NCI-H2029 treated with DMSO at 0.1 percent for 48 hours (cell line): ENCODE measurements at places on chromosomes 7 and 10.

GRCh38 chr7:152108359-152108758 is 82.9 kb downstream of the GALNT11 start:
- DNase-seq, result no peak

DNA sequence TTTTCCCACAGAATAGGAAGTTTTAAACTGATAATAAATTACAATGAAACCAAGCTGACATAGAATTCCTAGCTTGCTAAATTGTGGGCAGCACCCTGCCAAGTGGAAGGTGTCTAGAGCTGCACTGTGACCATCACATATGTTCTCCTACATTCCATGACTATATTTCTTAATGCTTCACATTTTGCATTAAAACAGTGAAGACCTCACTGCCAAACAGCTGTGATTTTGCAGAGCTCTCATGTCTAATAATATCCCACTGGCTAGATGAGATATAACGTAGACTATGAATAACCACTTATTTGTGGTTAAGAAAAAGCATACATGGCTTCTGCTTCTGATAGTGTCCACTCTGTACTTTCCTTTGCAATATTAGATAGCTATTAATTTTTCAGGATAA is 228.3 kb upstream of the TEX47 start:
- DNase-seq, result no peak

DNA sequence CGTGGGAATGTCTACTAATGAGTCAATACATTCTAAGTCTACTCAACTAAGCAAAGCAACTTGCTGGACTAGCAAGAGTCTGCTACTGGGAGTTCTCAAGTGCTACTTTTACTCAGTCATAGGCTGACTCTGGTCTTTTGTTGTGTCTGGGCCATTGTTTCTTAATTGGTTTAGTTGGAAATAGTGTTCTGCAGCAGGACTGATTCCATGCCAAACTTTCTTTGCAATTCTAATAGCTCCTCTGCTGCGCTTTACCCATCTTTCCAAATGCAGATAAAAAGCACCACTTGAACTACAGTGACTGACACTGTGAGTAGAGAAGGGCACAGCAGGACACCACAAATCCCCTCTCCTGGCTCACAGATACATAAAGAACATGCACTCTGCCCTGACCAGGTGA is 125.7 kb downstream of the CD36 start:
- no peak for DNase-seq

- DNase-seq, result no peak
These were observed 36.1 kb upstream of the CCNY start for GRCh38 chr10:35300063-35300699.

- DNase-seq, result no peak
These were observed 156.0 kb downstream of the ZNF33B start for GRCh38 chr10:42482411-42482810.

DNA sequence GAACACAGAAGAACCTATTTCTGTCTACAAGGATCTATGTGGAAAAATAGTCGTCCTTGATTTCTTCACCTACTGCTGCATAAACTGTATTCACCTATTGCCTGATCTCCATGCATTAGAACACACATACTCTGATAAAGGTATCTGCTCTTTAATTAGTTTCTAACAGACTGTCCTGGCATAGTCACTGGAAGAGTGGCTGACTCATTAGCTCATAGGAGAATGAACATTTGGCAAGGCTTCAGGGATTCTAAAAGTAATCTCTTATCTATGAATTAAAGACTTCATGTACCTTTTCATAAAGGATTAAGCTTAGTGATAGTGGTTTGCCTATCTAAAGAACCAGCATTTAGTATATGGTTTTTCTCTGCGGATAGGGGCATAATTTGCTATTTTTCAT is 4.1 kb downstream of the NHLRC2 start:
- no peak for DNase-seq

DNA sequence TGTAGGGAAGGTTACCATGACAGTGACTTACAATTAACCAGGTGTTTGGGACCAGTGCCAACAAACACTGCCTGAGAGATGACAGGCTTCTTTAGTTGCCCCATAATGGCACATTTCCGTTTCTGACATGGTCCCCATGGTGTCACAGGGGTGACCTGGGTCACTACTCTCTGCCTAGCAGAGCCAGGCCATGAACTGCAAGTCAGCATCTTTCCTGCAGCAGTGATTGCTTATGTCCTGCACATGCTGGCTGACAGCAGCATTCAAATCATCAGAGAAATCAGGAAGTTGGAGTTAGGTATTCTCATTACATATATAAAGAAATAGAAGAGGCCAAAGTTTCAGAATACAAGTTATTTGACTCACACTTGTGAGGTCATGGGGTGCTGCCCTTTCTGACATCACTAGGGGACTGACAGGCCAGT is 47.1 kb upstream of the ZNRF2 start:
- DNase-seq, result peak; percentile 47

DNA sequence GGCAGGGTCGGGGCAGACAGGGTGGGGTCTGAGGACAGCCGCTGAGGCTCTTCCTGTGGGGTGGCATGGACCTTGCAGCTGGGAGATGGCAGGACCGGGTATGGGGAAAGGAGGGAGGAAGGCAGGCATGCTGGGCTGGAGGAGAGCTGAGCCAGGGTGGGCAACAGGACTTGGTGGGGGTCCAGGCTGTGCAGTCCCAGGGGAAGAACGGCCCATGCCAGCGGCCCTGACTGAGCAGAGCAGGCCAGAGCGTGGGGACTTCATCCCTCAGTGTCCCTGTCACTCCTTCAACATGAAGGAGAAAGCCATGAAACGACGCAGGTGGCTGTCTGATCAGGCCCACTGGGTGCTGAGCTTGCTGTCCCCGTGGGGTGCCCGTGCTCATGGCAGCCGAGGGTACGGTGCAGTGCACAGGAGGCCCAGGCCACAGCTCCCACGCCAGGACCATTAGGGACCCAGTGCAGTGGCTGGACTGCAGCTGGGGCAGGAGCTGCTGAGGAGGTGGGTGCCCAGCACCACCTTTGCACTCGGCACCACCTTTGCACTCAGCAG is 519.6 kb downstream of the PTPRN2 start:
- DNase-seq, result no peak

DNA sequence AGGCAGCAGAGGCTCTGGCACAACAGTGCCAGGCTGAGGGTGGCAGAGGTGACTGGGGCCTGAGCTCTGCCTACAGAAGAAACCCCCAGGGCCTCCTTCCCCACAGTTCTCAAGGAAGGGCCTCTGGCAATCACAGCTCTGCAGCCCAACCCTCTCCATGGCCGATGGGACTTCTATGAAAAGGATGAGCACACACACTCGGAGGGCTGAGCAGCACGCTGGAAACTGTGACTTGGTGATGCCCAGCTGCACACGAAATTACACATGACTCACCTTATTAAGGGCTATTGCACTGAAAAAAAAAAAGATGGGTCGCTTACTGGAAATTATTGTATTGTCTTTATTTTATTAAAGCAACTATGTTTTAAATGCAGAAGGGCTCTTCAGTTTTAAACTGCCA is 42.9 kb upstream of the LRRC18 start:
- no peak for DNase-seq

GRCh38 chr10:102455893-102456471 is 4.6 kb upstream of the C10orf95 start:
- no peak for DNase-seq

DNA sequence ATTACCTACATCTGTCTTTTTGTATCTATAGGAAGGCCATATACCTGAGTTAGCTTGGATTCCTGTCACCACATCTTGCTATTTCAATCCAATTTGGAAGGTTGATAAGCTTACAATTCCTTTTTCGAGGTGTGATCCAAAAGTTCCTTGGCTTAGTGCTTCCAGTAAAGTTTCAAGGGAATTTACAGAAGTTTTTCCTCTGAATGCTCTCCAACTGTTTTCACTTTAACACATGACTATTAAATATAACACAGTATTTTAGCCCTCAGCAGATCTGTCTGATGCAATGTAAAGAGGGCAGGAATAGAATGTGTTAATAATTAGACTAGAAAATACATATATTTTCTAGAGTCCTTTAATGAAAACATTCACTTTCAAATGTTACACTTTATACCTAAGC is 171.4 kb downstream of the DKK1 start:
- no peak for DNase-seq

GRCh38 chr7:147412782-147413556 is 1177.6 kb upstream of the C7orf33 start:
- DNase-seq, result peak; percentile 5

GRCh38 chr10:49023752-49024151 is 84.1 kb upstream of the LRRC18 start:
- DNase-seq, result no peak

DNA sequence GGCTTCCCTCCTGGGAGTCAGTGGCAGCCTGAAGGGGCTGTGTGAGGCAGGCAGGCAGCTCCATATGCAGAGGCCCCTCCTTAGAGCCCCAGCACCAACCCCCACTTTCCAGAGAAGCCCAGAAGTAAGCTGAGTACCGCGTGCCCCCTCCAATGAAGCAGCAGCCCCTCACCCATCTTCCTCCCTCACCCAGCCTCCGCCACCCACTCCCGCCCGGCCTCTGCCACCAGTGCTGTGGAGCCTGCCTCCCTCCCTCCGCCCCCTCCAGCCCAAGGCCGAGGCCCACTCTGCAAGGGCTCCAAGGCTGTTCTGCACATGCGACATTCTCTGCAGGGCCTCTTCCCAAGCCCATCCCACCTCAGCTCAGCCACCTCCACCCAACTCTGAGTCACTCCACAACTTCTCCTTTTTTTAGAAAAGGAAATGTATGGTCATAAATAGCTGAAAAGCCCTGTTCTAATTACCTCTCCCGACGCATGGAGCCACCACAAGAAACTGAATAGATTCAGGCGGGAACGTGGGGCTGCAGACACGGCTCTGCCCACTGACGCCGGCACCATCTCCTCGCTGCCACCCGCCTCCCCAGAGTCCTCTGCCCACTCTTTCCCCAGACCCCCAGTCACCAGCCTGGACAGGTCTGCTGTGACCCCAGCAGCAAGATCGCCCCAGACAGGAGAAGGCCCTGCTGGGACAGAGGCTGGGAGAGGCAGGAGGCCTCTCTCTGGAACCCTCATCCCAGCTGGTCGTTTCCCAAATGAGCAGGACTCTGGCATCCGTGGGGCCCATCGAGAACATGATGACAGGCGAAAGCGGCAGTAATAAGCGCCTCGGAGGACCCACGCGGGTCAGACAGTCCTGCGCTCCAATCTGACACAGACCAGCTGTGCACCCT is 213.9 kb downstream of the MAD1L1 start:
- DNase-seq, result no peak

- no peak for DNase-seq
These were observed 381.2 kb downstream of the SFMBT2 start for GRCh38 chr10:7029672-7030071.

DNA sequence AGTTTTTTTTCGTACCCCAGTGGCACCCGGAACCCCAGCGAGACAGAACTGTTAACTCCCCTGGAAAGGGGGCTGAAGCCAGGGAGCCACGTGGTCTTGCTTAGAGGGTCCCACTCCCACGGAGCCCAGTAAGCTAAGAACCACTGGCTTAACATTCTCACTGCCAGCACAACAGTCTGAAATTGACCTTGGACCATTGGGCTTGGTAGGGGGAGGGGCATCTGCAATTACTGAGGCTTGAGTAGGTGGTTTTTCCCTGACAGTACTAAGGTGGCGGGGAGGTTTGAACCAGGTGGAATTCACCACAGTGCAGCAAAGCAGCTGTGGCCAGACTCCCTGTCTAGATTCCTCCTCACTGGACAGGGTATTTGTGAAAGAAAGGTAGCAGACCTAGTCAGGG is 196.5 kb downstream of the ADK start:
- DNase-seq, result no peak

GRCh38 chr10:17802976-17803375 is 6.2 kb upstream of the MRC1 start:
- DNase-seq, result no peak

DNA sequence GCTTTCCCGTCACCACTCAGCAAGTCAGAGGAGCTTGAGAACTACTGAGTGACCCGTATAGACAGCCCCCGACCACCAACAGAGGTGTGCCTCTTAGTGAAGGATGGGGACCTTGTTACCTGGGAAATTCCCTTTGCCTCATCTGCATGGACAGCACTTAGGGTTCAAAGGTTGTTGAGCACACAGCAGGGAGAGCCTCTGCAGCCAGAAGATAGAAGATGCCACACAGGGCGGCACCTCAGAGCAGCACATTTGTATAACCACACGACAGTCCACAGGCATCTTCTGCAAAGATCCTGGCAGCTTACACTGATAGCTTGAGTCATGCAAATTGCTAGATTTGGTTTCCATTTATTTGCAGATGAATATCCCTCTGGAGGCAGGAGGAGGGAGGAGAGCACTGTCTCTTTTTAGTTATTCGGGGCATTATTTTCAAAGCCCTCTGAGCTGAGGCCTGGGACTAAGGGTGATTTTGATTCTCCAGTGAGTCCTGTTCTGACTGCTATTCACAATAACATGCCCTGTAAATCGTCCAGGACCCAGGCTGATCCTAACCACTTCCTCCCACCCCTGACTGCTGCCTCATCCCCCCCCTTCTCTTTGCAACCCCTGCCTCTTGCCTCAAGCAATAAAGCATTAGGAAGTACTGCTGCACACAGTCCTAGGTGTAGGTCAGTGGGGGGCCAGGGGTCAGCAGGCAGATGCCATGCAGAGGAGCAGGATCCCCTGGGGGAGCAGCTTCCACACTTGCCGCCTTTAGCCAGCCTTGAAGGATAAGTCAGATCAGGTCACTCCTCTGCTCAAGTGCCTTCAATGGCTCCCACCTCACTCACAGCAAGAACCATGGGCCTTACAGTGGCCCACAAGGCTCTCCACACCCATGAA is 24.6 kb upstream of the INMT start:
- no peak for DNase-seq

- no peak for DNase-seq
These were observed 282.8 kb downstream of the RPS24 start for GRCh38 chr10:78316451-78316931.

- peak; percentile 53 for DNase-seq
These were observed 609 bp downstream of the DOCK4 start for GRCh38 chr7:112205343-112206237.

DNA sequence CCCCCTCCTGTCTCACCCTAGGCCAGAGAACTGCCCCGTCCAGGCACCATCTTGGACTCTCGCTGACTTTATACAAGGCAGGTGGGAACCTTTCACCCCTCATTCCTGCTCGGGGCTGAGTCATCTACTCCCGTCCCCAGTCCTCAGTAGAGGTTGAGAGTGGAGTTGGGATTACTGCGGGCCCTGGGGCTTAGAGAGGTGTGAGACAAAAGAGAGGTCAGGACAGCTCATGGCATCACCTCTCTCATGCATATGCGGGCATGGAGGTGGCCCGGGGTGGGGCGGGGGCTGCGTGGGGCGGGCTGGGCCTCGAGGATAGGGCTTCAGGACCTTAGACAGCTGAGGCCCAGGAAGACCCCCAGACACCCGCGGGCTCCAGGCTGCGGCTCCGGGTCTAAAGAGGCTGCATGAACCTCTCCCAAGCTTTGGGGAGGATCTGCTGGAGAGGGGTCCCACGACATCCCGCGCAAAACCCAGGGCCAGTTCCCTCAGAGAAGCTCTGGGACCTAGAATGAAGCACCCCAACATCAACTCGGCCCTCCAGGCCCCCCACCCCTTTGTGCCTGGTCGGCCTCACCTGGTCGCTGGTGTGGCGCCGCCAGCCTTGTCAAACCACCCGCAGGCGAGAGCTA is 317 bp downstream of the PDZD7 start:
- DNase-seq, result no peak
